ENCODE measurements at places on chromosomes 1 and 21.

GRCh38 chr1:88455621-88456256 is 228.3 kb upstream of the PKN2 start:
- no peak for DNase-seq

- no peak for DNase-seq
Measured at GRCh38 chr1:224852901-224853568, 76.4 kb upstream of the DNAH14 start.

DNA sequence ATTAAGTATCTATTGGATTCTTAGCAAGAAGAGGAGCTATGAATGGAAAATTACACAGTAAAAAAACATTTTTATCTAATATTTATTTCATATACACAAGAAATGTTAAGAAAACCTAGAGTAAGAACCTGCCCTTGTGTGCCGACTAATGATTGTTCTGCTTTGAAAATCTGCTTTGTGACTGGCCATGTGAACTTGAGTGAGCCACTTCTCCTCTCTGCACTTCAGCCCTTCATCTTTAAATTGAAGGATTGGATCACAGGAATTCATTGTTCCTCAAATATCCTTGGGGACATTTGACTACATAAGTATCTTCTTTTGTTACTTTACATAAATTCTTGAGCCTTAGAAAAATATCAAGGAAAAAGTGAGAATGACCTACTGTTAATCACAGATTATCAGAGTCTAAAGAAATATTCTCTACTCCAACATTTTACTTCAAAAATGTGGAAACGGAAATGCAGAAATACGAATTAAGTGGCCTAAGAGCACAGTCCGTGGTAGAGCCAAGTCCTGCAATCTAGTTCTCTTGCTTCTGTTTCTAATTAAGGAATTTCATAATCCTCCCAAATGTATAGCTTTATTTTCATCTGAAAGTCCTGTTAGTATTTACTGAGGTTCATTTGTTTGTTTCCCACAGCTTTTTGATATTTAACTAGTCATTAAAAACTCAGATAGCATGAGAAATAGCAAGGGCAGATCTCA is 46.3 kb upstream of the SAMSN1 start:
- no peak for DNase-seq

- DNase-seq, result no peak
Measured at GRCh38 chr1:156908541-156908940, 11.9 kb upstream of the LRRC71 start.

GRCh38 chr1:204491655-204492054 is 3.0 kb downstream of the PIK3C2B start:
- DNase-seq, result no peak

GRCh38 chr1:233884461-233885151 is 19.9 kb upstream of the SLC35F3 start:
- DNase-seq, result no peak

- DNase-seq, result no peak
Measured at GRCh38 chr1:171912509-171913175, 71.3 kb downstream of the DNM3 start.

DNA sequence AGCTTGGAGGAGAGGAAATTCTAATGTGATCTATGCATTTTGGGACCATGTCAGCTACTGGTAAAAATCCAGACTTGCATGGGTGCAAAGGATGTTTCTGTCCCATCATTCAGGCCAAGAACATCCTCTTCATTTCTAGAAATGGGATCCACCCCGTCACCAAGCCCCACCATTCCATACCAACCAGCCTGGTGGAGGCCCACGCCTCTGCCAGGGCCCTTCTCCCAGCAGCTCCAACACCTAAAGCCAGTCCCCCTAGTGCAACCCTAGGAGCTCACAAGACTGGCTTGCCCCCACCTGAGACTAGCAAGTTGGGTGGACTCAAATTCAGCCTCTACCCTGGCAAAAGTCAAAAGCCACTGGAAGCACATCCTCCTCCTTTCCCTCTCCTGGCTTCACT is 1.9 kb downstream of the ARHGEF11 start:
- DNase-seq, result no peak

DNA sequence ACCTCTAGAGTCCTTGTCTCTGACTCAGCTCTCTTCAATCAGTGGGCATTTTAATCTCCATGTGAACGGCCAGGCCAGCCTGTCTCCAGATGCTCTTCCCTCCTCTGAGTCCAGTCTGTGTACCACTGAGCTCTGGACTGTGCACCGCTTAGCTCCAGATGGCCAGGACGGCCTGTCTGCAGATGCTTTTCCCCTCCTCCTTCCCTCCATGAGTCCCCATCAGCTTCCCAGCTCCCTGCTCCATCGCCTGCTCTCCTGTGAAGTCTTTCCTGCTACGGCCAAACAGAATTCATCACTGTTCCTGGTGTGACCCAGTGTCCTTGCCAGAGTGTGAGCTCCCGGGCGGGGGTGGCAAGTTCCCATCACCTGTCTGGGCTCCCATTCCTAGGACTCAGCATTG is 42.0 kb downstream of the STUM start:
- DNase-seq, result no peak

DNA sequence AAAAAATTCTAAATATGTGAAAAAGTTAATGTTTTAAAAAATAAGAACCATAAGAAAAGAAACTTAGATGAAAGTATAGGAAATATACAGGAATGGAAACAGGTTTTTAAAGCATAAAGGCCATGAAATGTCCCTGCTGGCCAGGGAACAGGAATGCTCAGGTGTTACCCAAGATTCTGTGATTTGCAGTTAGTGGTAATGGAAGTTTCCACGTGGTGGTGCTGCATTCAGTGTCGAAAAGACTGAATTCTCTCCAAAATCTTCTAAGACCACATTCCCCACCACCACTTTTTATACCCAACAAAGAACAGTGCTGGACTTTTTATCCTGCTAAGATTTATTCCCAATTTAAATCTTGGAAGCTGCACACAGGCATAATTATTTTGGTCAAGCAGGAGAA is 126.2 kb downstream of the PRRX1 start:
- no peak for DNase-seq

- DNase-seq, result no peak
Measured at GRCh38 chr1:207058252-207058651, 5.2 kb downstream of the PFKFB2 start.

DNA sequence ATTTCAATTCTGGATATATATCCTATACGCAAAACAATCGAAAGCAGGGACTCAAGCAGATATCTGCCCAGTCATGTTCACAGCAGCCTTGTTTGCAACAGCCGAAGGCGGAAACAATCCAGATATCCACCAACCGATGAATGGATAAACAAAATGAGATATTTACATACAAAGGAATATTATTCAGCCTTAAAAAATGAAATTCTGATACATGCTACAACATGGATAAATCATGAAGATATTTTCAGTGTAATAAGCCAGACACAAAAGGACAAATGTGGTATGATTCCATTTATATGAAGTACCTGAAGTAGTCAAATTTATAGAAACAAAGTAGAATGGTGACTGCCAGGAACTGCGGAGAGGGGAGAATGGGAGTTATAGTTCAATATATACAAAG is 15.6 kb downstream of the GATAD2B start:
- DNase-seq, result no peak

DNA sequence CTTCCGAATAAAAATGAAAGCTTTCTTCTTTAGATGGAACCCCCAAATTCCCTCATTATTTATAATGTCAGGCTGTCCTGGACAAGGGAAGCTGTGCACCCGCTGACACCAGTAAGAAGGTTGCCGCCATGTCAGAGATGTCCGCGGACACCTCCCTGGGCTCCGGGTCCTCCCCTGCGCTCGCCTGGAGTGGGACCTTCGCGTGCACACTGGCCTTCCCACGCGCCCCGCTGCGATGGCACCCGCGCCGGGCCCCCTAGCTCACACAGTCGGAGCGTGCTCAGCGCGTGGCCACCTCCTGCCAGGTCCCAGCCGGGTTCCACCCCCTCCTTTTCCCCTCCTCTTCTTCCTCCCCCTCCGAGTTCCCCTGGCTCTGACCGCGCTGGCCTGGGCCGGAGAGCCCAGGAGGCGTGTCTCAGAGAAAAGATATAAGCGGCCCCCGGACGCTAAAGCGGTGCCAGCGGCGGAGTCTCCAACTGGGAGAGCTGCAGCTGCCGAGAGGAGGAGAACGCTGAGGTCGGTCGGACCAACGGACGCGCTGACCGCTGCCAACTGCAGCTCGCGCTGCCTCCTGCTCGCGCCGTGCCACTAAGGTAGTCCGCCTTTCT is at the start of gene G0S2:
Gene G0S2, plus strand, starts transcription at position 456 of the 608 bp plus-strand sequence. CDS start 273 bp downstream, outside the sequence.
- DNase-seq, result no peak

DNA sequence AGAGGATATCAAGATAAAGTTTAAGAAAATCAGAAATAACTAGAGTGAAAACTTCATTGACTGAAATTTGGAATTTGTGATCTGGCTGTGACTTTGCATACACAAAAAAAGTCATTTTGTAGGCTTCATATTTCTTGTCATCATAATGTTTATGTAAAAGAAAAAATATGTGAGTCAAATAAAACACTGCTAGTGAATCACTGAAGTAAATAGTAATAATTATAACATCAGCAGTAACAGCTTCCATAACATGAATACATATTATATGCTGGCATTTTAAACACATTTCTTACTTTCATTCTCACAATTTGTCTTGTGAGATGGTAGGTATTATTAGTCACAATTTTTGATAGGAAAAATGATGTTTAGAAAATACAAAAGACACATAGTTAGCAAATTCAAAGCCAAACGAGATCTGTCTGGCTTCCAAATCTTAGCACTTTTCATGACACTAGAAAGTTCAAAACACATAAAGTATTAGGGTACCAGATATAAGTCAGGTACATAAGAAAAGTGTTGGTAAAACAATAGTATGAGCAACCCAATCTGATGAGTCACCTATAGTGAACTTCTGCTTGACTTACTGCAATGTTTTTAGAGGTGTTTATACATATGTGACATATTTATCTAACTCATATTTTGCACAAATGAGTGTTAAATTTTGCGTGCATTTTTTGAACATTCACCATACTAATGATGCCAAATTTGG is 241.0 kb upstream of the SNX7 start:
- no peak for DNase-seq

- no peak for DNase-seq
Measured at GRCh38 chr1:58264462-58264861, 282.1 kb downstream of the OMA1 start.
